ENCODE measurements at places on chromosomes 5 and 9. TPM values are rescaled to one million over a fixed set of nuclear protein-coding genes. Genes with fewer than 3 reads are reported as not detected.

The UBE2QL1 gene
- total RNA-seq: 0.36 TPM

The PCSK5 gene
- 67.5 TPM for total RNA-seq

The IL9 gene
- not detected for total RNA-seq

The MLANA gene
- total RNA-seq: not detected

GRCh38 chr9:125568621-125569020 lies 138.4 kb downstream of the MAPKAP1 start:
- no peak for DNase-seq

- DNase-seq: no peak
These were observed 7.4 kb downstream of the GALNT10 start for GRCh38 chr5:154197801-154198491.

DNA sequence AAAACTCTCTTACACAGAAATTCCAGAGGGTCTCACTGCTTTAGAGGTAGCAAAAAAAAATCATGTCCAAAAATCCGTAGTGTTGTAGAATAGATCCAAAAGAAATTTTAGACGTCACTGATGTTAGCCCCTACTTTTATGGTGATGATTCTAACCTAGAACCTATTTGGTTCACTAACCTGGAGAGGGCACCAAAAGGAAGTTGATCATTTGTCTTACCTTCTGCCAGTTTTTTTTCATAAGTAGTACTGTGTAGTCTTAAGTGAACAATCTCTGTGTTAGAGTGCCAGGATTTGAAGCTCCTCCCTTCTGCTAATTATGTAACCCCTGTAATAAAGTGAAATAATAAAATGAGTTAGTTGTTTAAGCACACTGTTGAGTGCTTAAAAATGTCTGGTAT lies 215.2 kb downstream of the SMARCA2 start:
- no peak for DNase-seq

DNA sequence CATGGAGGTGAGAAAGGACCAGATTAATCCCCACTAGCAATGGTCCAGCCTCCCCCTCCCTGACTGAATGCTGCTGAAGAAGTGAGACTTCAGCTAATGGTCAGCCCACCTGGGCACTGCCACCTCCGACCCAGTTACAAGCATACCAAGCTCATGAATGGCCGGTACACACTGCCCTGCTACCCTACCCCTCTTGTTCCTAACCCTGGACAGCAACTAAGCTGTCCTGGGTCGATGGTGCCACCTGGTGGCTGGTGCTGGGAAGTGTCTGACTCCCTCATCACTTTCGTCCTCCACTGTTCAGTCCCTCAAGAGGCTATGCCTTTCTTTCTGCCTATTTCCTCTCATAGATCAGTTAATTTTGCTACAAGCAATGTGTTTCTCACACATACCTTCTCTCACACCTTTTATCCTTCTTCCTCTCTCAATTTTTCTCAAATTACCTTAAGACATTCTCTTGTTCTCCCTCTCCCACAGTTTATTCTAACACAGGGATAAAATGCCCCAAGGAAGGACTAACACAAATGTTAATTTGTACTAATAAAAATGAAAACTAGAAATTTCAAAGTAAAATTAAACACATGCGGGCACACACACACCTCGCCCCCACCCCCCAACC lies 42.4 kb downstream of the PAX5 start:
- no peak for DNase-seq

- DNase-seq: no peak
These were observed 625 bp upstream of the UBLCP1 start for GRCh38 chr5:159262472-159262858.

GRCh38 chr5:34626036-34626435 lies 30.1 kb upstream of the RAI14 start:
- no peak for DNase-seq

DNA sequence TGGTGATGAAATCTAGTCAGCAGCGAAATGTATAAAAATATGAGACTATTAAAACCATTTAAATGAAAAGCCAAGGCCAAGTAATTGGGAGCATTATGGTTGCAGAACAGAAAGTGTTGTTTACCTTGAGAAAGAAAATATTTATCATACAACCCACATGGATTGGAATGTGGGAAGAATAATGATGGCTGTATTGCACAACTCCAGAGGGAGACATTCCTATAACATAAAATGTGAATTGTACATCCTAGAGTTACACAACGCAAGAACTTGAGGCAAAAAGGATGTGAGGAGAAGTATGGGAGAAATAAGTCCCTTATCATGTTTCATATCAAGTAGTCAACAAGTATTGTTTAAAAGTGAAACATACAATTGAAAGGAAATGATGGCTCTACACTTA lies 1014.0 kb upstream of the SEMA6A start:
- no peak for DNase-seq

GRCh38 chr9:117919538-117919937 lies 215.3 kb downstream of the TLR4 start:
- no peak for DNase-seq

DNA sequence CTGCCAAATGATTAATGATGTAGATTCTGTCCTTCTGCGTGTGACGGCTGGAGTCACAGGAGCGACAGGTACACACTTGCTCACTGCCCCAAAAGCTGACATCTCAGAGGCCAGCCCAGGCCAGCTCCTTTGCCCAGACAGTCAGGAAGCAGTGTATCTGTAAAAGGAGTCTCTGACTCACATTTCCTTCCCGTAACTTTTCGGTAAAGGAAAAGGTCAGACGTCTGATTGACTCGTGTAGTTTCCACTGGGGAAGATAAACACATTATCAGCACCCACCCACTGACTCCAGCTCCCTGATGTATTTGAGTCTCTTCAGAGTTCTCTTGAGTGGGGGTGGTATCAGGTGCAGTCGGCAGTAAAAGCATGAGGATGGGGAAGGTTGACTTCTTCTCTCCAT lies 64.4 kb upstream of the WWC1 start:
- no peak for DNase-seq
